CD4-positive, alpha-beta T cell (primary cell): ENCODE measurements at places on chromosomes 7 and 10.

GRCh38 chr10:133457100-133457841 lies 3.5 kb downstream of the SCART1 start:
- no peak for DNase-seq

DNA sequence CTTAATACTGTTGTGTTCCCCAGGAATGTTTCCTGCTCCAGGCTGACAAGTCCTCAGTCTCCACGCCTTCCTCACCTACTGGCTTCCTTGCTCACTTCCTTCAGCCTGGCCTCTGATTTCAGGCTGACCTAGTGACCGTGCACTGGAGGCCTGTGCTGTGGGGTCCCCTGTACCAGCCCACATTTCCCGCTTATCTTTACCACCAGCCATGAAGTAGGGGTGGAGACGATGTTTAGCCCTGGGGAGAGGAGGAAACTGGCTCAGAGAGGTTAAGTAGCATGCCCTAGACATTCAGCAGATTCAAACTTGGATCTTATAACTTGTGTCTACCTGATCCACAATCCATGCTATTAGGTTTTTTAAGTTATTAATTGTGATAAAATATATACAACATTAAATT lies 4.8 kb upstream of the ZNF488 start:
- no peak for DNase-seq

DNA sequence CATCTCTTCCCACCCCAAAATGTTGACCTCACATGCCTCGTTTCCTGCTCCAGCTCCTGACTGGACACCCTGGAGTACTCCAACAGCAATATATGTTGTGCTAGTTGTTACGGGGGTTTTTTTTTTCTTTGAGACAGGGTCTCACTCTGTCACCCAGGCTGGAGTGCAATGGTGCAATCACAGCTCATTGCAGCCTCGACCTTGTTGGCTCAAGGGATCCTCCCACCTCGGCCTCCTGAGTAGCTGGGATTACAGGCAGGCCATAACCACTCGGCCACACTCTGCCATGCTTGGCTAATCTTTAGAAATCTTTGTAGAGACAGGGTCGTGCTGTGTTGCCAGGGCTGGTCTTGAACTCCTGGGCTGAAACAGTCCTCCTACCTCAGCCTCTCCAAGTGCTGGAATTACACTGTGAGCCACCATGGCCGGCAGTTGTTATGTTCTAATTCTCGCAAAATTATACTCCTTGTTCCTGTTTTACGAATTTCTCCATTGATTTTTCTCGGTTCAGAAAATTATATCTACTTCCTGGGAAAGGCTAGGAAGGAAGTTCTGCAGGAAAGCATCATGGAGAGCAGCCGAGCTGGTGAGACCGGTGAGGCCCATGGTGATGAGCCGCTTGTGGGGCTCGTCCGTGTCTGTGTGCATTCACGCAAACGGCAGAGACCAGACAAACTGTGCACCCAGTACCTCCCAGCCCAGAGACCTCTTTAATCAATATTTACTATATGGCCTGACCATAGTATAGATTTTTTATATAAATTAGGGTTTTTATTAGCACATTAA lies 52.4 kb upstream of the DNAJB6 start:
- DNase-seq = no peak

DNA sequence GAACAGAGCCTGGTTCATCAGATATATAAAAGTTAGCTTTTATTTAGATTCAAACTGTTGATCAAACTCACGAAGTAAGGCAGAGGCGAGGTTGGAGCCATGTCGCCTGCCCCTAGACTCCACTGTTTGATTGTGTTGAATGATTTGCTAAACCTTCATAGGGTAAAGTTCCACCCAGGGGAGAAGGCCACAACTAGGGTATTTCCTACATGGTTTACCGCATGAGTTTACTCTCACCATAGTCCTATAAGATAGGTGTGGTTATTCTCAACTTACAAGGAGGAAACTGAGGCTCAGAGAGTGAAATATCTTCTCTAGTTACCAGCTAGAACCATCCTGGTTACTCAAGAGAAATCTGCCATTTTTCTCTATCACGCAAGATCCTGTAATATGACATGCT lies 31.8 kb downstream of the ARHGAP22 start:
- DNase-seq = no peak
